ENCODE measurements at places on chromosomes 5 and 9.

DNA sequence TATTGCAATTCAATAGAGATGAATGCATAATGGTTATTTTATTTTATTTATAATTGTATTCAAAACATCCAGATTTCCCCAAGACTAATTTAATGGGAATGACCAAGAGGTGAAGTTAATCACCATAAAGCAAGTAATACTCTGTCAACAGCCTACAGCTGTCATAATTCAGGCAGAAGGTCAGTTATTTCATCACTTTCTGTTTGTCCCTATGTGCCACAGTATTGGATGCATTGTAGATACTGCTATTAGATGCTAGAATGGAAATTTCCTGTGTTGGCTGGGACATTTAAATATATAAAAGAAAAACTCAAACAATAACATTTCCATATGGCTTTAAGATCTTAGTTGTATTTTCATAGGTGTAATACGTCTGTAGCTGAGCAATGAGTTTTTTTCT lies 56.7 kb upstream of the MINAR2 start:
- DNase-seq, result no peak

DNA sequence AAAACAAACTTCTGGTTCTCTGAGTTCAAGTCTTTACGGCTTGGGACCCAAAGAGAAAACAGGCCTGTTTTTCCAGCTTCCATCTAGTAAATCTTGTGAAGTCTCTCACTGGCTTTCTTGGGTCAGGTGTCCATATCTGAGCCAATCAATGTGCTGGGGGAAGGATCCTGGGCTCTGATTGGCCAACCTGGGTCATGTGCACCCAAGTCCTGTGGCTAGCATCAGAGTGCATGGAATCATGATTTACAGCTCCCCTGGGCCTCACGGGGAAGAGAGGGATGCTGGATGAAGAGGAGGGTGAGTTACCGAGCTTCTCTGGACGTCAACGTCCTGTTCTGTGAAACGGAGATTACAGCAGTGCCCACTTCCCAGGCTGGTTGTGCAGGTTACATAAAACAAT lies 19.4 kb downstream of the CXCL14 start:
- DNase-seq, result no peak

DNA sequence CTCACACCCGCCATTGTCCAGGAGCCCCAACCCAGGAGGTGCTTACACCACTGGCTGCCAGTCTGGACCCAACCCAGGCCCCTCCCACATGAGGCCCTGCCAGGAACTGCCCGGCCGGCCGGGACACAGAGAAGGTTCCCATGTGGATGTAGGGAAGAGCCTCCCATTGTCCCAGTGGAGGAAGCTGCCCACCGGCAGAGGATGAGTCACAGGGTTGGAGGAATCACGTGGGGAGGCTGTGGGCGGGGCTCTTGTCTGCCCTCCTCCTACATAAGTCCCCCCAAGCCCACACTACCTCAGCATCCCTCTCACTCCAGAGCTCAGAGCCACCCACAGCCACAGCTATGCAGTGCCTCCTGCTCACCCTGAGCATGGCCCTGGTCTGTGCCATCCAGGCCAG lies 26.1 kb downstream of the PAEP start:
- no peak for DNase-seq

DNA sequence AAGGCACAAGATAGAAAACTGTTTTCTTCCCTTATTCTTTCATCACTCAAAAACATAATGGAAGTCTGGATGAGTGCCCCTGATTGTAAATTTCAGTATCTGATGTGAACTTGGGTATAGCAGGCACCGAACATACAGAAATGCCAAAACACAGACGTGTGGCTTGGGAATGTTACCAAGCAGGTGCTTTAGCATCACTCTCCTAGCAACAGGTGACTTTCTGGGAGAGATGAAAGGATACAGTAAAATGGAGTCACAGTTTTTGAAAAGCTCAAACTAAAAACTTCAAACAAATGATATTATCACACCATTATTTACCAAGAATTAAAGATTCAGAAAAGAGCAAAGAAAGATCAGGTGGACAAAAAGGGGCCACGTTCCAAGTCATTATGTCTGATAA lies 130.2 kb downstream of the DROSHA start:
- DNase-seq, result no peak
